ENCODE measurements at places on chromosomes 7 and 10.

DNA sequence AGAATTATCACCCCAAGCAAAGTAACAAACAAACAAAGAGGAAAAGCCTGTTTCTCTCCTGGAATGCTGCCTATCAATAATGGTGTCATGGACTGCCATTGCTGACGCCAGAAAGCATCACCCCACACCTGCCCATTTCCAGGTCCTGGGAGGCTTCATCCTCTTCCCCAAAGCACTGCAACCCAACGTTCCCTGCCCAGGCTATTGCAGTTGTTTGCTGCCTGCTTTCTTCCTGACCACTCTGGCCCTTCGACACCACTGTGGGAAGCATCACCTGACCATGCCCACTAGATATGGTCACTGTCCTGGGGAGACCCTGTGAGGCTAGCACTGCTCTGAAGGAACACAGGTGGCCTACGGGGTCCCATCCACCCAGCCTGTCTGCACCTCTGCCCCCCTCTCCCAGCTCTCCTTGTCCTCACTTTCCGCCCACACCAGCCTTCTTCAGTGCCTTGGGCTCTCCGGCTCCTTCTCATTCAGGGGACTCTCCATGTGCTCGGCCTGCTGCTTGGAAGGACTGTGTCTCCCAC, 439.6 kb downstream of the GLRX3 start:
- DNase-seq, result no peak

GRCh38 chr7:107527196-107527595, 36.5 kb downstream of the COG5 start:
- DNase-seq, result no peak

DNA sequence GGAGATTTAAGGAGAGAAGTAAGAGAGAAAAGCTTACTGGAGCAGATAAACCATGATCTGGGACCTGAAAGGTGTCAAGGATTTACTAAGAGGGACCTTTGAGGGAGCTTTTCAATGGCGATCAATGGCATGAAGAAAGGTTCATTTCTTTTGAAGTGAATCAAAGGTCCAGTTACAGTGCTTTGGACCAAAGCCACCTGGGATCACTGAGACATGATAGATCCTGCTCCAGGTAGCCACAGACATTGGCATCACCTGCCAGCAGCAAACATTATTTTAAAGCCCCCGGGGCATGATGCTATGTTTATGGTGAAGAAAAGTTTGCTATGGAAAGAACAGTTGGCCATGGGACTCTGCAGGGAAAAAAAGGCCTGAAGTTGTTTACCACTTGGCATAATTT, 109.4 kb downstream of the SLC25A13 start:
- no peak for DNase-seq

GRCh38 chr7:55565681-55566080, 6.6 kb downstream of the VOPP1 start:
- DNase-seq, result no peak

DNA sequence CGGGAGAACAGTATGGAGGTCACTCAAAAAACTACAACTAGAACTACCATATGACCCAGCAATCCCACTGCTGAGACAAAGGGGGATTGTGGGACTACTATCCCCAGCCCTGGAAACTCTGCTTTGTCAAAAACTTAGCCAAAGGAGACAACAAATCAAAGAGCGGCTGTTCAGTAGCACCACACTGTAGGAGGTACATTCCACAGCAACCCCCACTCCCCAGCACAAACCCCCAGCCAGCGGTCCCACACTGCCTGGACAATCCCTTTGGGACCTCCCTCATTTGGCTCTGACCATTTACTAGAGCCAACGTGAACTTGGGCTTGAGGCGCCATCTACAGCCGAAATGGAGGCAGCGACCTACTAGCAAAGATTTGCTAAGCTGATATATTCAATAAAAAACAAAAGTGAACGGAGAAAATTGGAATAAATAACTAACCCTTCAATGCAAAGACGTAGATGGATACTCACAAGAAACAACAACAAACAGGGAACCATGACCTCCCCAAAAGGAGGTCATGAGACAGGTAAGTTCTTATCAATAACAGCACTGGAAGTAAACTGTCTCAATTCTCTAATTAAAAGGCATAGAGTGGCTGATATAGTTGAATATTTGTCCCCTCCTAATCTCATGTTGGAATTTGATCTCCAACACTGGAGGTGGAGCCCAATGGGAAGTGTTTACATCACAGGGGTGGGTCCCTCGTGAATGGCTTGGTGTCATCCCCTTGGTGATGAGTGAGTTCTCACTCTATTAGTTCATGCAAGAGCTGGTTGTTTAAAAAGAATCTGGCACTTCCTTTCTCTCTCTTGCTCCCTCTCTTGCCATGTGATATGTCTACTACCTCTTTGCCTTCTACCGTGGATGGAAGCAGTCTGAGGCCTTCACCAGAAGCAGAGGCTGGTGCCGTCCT, 119.0 kb upstream of the KCNMA1 start:
- DNase-seq, result no peak

- DNase-seq, result no peak
Measured at GRCh38 chr10:78785066-78785465, 283.7 kb upstream of the ZMIZ1 start.

GRCh38 chr10:86961481-86962091, 3.2 kb downstream of the SNCG start:
- DNase-seq, result no peak

- no peak for DNase-seq
Measured at GRCh38 chr7:144987686-144988085, 151.8 kb upstream of the TPK1 start.

- DNase-seq, result no peak
Measured at GRCh38 chr10:125559210-125559609, 123.8 kb downstream of the TEX36 start.

GRCh38 chr7:13031468-13031867, 344.0 kb downstream of the ARL4A start:
- no peak for DNase-seq

GRCh38 chr7:155509725-155510551, 36.4 kb downstream of the CNPY1 start:
- no peak for DNase-seq

GRCh38 chr7:26937306-26937705, 72.9 kb upstream of the SKAP2 start:
- no peak for DNase-seq

DNA sequence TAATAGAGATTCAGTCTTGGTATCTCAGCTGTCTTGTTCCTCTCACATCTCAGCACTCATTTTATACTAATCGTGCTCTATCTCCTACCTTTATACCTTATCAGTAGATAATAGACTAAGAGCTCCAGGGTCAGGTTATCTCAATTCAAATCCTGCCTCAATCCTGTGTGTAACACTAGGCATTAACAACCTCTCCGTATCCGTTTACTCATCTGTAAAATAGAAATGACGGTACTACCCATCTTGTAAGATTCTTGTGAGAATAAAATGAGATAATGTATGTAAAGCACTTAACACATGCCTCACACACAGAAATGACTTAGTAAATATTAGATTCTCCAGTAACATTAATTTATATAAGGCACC, 622 bp upstream of the P4HA1 start:
- DNase-seq, result no peak

DNA sequence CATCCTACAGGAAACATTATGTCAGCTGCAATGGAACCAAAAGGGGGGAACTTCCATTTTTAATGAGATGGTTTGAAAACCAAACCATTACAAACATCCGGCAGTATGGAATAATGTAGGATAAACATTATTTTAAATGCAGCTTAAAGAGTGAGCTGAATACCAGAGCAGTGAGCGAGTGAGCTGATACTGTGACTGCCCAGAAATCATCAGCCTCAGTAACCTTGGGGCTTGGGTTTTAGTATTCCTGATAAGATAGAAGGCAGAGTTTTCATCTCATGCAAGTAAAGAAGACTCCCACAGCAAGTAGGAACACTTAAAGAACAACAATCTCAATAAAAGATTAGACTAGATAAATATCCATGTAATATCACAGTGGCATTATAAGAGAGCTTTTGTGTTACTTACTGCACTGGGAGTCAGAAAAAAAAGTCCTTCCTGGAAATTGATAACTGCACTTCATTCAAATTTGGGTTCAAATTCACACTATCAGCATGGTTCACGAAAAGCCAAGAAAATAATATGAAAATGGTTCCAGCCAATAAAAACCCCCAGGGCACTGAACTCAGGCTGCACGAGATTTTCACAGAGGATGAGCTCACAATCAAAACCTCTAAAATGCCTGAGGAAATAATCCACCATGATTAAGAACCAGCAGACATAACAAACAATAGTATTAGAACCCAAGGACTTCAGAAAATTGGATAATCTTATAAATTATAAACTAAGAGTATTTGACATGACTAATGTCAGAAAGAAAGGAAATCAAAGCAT, 115.7 kb downstream of the MTPAP start:
- DNase-seq, result no peak

GRCh38 chr7:128833148-128833945, 3.1 kb downstream of the FLNC start:
- DNase-seq, result no peak

GRCh38 chr10:44195112-44196007, 189.5 kb downstream of the CXCL12 start:
- no peak for DNase-seq

- no peak for DNase-seq
Measured at GRCh38 chr7:70072220-70072619, 473.9 kb downstream of the AUTS2 start.

- no peak for DNase-seq
Measured at GRCh38 chr7:12567015-12567414, 3.5 kb upstream of the SCIN start.

GRCh38 chr10:96747734-96748550, 27.6 kb upstream of the PIK3AP1 start:
- DNase-seq, result no peak

GRCh38 chr10:77405771-77406241, 231.8 kb downstream of the KCNMA1 start:
- DNase-seq, result no peak

- DNase-seq, result no peak
Measured at GRCh38 chr10:92829042-92829785, 19.1 kb upstream of the EXOC6 start.

GRCh38 chr7:116715077-116715476, 43.1 kb downstream of the MET start:
- no peak for DNase-seq

- DNase-seq, result no peak
Measured at GRCh38 chr7:11592699-11593098, 239.3 kb downstream of the THSD7A start.

GRCh38 chr7:98483964-98484545, 83.2 kb upstream of the BAIAP2L1 start:
- DNase-seq, result no peak

GRCh38 chr7:143437578-143437977, 5.7 kb upstream of the TAS2R60 start:
- no peak for DNase-seq

GRCh38 chr7:19121977-19122588, 4.6 kb upstream of the TWIST1 start:
- no peak for DNase-seq

DNA sequence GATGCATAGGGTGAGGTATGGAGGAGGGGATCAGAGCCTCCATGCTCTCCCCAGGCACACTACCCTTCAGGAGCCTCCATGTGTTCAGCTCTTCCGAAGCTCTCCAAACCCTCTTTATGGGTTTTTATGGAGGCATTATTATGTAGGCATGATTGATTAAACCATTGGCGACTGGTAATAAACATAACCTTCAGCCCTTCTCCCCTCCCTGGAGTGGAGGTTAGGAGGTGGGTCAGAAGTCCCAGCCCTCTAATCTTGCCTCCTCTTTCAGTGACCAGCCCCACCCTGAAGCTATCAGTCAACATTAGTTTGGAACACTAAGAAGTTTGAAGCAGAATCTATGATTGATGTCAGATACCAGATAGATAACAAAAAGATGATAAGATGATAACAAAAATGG, 23.3 kb downstream of the CAPZA2 start:
- no peak for DNase-seq

- no peak for DNase-seq
Measured at GRCh38 chr7:41536873-41537665, 165.8 kb downstream of the INHBA start.

- no peak for DNase-seq
Measured at GRCh38 chr7:144508702-144509101, 105.2 kb upstream of the NOBOX start.

GRCh38 chr7:41391818-41392217, 311.1 kb downstream of the INHBA start:
- no peak for DNase-seq

GRCh38 chr7:88305044-88305443, 1.6 kb downstream of the STEAP4 start:
- no peak for DNase-seq

DNA sequence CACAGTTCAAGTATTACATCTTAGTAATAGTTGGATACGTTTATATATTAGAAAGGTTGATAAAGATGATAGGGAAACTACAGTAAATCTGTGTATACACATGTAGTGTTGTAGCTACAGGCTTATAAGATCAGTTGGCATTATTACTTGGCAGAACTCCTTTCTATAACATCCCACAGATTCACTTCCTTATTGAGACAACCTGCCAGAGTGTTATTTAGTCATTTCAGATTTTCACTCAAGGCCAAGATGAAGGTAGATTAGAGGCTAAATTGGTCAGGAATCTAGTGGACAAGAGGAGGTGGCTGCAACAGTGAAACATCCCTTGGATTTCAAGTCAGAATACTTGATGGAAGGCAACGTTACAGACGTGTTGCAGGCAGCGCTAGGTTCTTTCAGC, 63.0 kb downstream of the PAPSS2 start:
- no peak for DNase-seq

- no peak for DNase-seq
Measured at GRCh38 chr7:8068892-8069686, 100.5 kb downstream of the GLCCI1 start.

GRCh38 chr7:22871661-22872060, 49.0 kb upstream of the TOMM7 start:
- no peak for DNase-seq

DNA sequence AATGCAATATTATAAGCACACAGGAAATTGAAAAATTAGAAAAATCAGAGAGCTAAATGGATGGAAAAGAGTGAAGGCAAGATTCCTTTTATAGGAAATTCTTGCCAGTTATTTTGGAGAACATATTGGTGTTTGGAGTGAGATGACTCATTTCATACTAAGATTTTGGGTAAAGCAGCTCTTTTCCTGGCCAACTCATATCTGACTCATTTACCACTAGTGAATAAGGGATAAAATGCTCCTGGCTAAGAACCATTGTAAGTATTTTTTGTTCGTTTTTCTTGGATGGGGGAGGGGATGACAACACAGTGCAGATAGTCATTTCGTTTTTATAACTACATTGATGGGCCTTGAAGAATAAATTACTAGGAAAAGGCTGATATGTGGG, 139.3 kb downstream of the TWIST1 start:
- no peak for DNase-seq

DNA sequence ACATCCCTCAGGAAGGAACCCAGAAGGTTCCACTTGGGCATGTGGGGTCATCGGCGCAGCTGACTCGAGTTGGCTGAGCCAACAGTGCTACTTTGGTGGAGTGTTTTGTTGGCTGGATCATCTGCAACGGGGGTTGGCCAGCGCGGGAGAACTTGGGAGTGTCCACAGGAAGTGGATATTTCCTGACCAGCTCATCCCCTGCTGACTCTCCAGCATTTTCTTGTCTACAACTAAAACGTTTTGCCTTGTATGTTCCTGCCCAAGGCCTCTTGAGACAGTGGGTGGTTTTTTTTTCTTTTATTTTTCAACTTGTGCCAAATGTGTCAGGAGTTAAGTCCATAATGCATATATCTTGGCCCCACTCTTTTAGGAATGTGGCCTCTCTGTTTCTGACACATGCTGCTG, 208.6 kb downstream of the ZNF365 start:
- no peak for DNase-seq

All from activated CD4-positive, alpha-beta T cell treated with anti-CD3 and anti-CD28 coated beads, Interleukin-2, amount 50 U/mL, for 24 hours (primary cell).